ENCODE measurements at places on chromosomes 11 and 22. TPM values are rescaled to one million over a fixed set of nuclear protein-coding genes. Genes with fewer than 3 reads are reported as not detected.

Gene OR4C6
- total RNA-seq: not detected

Gene GUCY1A2
- total RNA-seq: 0.25 TPM

Gene TPBGL
- total RNA-seq: 1.8 TPM

Gene MPZL2
- total RNA-seq: 0.68 TPM

Gene ANO9
- not detected for total RNA-seq

Data from cardiac ventricle fibroblast (primary cell).